CMK (cell line): ENCODE measurements at places on chromosomes 5 and 9.

- no peak for DNase-seq
Observed at GRCh38 chr5:93588352-93589151, 5.5 kb downstream of the NR2F1 start.

- no peak for DNase-seq
Observed at GRCh38 chr9:34610434-34611206, 1.3 kb downstream of the RPP25L start.

- DNase-seq: no peak
Observed at GRCh38 chr9:70609542-70610286, 195.3 kb upstream of the KLF9 start.

GRCh38 chr5:86880785-86881492 lies 263.2 kb downstream of the COX7C start:
- peak; percentile 42 for DNase-seq

DNA sequence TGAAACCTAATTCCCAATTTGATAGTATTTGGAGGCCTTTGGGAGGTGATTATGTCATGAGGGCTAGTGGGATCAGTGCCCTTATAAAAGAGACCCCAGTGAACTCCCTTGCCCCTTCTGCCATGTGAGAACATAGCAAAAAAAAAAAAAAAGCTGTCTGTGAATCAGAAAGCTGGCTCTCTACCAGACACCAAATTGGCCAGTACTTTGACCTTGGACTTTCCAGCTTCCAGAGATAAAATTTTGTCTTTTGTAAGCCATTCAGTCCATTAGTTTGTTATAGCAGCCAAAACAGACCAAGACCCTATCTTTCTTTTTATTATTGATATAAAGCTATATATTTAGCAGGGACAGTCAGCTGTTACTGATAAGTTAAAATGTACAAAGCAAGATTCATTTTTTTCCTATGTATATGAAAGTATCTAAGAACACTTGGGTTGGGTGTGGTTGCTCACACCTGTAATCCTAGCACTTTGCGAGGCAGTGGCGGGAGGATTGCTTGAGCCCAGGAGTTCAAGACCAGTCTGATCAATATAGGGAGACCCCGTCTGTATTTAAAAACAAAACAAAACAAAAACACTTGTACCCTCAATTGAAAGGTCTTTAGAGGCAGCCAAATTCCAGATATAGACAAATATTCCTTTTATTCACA lies 8.1 kb upstream of the C5orf24 start:
- DNase-seq: no peak

DNA sequence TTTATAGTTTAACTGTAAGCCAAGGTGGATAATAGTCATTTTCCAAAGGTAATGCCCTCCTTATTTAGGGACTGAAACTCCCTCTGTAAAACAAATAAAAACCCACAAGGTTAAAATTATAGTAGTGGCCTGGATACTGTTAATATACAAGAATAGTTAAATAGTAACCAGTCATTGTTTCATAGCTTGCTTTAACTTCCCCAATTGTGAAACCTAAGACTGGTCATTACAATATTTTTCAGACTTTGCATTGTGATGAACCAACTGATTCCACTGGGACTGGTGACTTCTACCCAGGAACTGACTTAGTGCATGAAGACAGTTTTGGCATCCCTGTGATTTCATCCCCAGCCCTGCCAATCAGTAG lies 162.6 kb downstream of the SMC2 start:
- DNase-seq: no peak

DNA sequence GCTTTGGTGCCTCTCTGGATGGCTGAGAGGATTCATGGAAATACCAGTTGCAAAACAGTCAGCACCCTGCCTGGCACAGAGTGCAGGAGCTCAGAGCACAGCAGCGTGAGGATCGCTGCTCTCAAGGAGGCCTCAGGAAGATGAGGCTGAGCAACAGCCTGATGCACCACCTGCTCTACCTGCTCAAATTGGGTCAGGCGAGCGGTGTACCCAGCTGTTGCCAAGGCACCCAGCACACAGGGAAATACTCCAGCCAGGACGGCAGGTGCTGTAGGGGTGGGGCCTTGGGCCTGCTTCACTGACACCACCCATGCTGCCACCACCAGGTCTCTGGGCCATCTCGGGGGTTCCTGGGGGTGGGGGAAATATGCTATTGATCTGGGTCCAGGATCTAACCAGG lies 4.3 kb downstream of the EEIG1 start:
- no peak for DNase-seq

DNA sequence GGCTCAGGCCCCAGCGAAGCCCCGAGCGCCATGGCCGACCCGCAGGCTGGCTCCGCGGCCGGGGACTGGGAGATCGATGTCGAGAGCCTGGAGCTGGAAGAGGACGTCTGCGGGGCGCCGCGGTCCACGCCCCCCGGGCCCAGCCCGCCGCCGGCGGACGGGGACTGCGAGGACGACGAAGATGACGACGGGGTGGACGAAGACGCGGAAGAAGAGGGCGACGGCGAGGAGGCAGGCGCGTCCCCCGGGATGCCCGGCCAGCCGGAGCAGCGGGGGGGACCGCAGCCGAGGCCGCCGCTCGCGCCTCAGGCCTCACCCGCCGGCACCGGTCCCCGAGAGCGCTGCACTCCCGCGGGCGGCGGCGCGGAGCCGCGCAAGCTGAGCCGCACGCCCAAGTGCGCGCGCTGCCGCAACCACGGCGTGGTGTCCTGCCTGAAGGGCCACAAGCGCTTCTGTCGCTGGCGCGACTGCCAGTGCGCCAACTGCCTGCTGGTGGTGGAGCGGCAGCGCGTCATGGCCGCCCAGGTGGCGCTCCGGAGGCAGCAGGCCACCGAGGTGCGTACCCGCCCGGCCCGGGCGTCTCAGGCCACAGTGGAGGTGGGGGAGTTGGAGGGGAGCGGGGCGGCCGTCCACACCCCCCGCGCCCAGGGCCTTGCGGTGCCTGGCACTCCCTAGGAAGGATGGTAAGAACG lies 1.6 kb downstream of the DMRT2 start:
- DNase-seq: no peak

DNA sequence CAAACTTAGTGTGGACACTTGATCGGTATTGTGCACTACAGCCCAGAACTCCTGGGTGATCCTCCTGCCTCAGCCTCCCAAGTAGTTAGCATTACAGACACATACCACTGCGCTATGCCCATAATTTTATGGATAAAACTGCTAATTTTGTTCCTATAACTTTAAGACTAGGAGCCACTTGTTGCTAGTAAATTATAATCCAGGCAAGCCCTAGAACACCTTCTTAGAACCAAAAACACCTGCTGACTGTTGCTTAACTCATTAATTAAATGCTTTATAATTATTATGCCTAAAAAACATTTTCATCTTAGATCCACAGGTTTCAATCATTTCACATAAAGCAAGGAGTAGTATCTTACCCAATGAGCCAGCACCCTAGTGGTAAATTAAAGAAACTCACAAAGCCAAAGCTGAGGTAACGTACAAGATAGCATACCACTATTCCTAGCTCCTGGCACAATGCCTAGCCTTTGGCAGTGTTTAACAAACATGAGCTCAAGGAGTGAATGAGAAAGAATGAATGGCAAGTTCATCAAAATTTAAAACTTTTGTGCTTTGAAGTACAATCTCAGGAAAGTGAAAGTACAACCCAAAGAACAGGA lies 5.4 kb downstream of the MRPS27 start:
- DNase-seq: peak; percentile 9

- no peak for DNase-seq
Observed at GRCh38 chr9:35510754-35511428, 21.0 kb downstream of the RUSC2 start.

GRCh38 chr5:34722183-34722582 lies 66.1 kb downstream of the RAI14 start:
- no peak for DNase-seq

DNA sequence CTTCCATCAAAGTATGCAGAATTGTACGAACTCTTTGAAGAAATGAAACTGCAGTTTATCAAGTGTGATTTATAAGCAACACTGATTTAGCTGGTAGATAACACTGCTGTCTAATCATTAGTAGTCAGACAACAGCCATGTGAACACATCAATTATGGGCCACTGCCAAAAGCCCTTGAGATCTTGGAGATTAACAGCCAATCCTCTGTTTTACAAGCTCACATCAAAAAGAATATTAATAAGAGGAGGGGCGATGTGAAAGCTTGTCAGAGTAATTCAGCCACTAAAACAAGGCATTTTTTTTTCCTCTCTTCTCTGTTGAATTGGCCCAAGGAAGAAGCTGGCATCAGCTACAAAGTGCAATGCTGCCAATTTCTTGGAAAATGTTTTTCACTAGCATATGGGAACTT lies 28.1 kb downstream of the ZNF608 start:
- DNase-seq: no peak

GRCh38 chr9:17134396-17135294 lies at the start of gene CNTLN:
Gene CNTLN (plus strand): TSS chr9:17135040. CDS start chr9:17135066, 26 bp downstream.
- DNase-seq: peak; percentile 60

- DNase-seq: no peak
Observed at GRCh38 chr9:89435071-89435823, 62.7 kb downstream of the SEMA4D start.

DNA sequence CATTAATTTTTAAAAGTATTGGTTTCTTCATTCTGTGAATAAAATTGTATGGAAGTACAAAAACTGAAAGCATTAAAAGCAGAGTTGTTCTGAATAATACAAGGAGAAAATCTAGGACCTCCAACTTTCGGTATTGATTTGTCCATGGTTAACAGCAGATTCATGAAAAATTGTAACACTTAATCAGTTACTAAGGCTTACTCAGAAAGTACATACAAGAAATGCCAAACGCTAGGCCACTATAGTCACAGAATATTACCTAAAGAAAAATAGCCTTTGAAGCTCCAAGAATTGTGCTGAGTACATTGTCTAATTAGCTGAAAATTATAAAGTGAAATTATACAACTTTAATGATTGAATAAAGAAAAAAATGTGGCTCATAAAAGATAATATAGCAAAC lies 271.7 kb downstream of the PTPRD start:
- DNase-seq: no peak

DNA sequence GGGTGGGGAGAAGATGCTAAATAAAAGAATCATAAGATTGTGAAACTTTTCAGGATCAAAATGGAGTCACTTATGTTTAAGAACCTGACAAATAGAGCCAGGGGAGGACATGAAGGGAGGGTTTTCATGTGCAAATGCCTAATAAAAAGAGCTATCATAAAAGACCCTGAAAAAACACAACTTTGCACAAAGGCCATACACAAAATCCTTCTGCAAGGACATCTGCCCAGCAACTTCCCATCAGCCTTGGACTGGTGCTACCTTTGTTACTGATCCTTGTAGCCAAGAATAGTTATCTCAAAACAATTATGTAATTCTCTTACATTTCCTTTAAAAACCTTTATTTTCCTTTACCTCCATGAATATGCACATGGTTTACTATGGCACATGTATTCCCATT lies 63.0 kb downstream of the APBA1 start:
- DNase-seq: no peak

- DNase-seq: no peak
Observed at GRCh38 chr9:98460704-98461103, 205.3 kb upstream of the TBC1D2 start.

- no peak for DNase-seq
Observed at GRCh38 chr5:147112899-147113298, 121.9 kb upstream of the STK32A start.

DNA sequence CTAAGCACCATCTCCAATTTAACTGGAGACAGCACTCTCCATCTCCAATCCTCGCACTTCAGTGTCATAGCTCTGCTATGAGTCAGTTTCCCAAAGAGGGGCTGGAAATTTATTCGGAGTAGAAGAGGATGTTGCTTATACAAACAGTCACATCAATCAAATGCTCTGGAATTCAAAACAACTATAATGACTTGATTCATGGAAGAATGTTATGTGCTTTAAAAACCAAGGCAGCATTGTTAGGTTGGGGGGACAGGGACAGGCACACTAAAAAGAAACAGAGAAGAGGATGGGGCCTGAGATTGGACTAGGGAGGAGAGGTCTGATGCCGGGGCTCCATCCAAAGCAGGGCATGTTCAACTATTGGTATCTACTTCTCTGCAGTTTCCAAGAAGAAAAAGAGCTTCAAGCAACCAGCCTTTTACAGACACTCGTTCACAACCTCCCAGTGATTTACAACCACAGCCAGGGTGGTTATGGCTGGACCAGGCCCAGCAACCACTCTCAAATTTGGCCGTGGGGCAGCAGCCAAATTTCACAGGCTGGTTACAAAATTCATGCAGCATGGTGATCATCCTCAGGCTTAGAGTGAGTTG lies 117.5 kb upstream of the ZNF366 start:
- no peak for DNase-seq

GRCh38 chr5:124825250-124825982 lies 79.0 kb upstream of the ZNF608 start:
- no peak for DNase-seq

- no peak for DNase-seq
Observed at GRCh38 chr5:18754201-18754600, 1119.9 kb downstream of the TAF11L14 start.

- peak; percentile 75 for DNase-seq
Observed at GRCh38 chr9:137167747-137168572, 1.9 kb downstream of the LRRC26 start.

DNA sequence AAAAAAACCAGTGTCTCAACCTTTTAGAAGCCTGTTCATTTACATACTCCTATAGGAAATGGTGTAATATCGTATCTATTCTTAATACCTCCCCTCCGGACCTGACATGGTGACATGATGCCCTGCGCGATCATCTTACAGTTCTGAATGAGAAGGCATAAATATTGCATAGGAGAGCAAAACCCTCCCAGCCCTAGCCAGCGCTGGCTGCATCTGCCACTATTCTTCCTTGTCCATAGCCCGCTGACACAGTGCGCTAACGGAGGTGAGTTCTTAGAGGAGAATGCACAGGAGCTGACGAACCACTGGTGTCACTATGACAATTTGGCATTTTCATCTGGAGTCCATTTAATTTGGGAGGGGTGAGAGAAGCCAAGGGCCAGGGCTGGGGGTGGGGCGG lies 290.1 kb downstream of the EFNA5 start:
- DNase-seq: no peak

GRCh38 chr9:119441338-119441737 lies 72.1 kb upstream of the BRINP1 start:
- DNase-seq: no peak
